T follicular helper cell (primary cell): ENCODE measurements at places on chromosomes 16 and 17.

GRCh38 chr16:72044825-72045359 lies 9.4 kb upstream of the HP start:
- no peak for DNase-seq

DNA sequence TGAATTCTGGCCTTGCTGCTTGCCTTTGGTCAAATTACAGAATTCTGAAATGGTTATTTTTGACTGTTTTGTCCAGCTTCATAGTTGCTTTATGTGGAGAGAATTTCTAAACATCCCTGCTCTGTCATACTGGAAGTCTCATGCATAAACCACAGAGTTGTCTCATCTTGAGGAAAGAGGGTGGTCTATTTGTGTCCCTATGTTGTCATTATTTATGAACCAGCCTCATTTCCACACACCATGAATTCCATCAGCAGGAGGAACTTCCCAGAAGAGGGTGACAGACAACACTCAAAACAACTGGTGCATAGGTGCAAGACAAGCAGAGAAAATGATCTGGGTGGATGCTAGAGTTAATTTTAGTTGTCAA lies 525.8 kb upstream of the GOT2 start:
- no peak for DNase-seq

DNA sequence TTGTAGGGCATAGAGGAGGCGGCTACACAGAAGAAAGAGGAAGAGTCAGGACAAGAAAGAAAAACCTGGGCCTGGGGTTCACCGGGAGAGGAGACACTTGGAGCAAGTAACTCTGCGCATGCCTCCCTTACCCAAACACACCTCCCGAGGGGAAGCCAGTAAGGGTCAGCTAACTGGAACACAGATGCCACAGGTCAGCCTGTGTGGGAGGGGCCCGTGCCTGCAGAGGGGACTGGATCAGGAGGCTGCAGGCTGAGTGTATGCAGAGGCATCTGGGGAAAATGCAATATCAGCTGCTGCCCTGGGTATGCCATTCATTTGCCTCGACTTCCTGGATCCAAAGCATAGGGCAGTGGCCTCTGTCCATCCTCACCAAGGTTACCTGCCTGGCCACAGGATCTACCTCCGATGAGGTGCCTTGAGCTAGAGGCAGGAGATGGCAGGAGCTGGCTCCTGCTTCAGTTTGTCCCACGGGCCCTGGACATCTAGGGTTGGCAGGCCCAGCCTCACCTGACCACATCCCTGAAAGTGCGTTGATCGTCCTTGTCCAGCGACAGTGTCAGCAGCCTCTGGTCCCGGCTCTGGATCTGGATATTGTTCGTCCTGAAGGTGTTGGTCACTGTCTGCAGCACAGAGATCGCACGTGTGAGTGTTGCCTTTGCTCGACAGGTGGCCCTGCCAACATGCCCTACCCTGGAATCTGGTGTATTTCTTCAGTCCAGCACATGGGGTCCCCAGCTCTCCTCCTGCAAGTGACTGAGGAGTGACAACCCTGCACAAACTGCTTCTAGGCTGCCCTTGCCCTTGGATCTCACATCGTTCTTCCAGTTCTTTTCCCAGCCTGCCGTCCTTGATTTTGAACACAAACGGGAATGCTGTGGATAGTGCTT lies 4.6 kb upstream of the MFSD6L start:
- no peak for DNase-seq

GRCh38 chr17:62566996-62567578 lies 60.4 kb upstream of the MRC2 start:
- DNase-seq: no peak

DNA sequence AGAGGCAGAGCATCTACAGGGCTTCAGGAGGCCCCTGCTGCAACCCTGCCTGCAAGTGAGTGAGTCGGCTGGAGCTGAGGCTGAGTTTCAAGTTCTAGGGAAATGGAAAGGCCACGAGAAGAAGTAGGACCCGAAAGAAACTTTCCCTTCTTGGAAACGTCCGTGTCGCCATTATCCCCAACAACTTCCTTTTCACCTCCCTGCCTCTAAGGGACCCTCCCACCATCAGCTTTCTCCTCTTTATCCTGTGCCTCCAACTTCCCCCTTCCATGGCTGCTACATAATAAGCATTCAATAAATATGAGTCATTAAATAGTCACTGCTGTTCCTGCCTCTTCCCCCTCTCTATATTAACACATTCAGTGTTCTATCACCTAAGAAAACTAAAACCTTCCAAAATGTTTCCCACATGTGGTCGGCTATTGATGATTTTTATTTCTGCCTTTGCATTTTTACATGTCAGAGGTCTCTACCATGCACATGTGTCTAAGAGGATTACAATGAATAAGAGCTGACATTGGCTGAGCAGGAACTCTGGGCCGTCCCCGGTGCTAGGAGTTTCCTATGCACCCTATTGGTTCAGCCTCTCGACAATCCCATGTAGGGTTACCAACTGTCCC lies 115.9 kb upstream of the TNRC6C start:
- DNase-seq: no peak

DNA sequence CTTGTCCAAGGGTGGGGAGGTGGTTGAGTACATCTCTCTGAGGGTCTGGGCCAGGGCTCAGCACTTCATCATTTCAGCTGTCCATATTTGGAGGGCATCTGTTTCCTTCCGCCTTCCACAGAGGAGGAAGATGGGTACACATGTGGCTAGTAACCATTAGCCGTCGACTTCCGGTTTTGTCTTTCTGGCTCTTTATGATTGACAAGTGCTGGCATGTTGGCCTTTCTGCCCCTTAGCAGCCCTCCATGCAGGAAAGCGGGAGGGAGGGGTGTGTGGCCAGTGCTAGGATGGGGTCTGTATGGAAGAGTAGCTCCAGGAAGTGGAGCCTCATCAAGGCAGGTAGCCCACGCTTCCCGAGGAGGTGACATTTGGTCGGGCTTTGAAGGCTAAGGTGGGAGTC lies 69.6 kb downstream of the RAI1 start:
- DNase-seq: no peak

DNA sequence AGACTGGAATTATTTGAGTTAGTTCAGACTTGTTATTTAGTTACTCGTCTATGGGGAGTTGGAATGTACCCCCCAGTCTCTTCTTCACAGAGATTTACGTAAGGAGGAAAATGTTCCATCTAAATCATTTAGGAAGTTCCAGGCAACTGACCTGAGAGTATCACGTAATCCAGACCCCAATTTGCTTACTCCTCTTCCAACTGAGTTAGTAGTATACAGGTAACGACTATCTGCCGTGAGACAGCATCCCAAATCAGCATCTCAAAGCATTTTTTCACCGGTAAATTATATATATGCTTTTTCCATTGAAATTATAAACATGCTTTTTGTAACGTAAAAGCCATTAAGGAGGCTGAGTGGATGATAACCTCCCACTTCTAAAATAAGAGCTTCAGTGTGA lies 214.3 kb upstream of the WSB1 start:
- DNase-seq: no peak

DNA sequence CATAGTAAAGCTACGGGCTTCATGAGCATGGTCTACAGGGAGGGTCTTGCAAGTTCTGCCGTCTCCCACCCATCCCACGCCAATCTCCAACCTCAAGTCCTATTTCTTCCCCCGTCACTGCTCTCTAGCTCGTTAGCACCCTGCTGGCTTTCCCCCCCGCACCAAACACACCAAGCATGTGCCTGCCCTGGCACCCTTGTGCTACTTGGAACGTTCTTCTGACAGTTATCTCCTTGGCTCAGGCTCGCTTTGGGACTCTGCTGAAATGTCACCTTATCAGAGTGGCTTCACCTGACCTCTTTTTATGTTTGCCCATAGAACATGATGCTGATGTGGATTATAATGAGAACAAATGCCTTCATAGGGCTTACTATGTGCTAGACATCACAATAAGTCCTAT lies 21.9 kb downstream of the GLYR1 start:
- DNase-seq: no peak

GRCh38 chr16:9844361-9844760 lies 337.9 kb downstream of the GRIN2A start:
- DNase-seq: no peak

DNA sequence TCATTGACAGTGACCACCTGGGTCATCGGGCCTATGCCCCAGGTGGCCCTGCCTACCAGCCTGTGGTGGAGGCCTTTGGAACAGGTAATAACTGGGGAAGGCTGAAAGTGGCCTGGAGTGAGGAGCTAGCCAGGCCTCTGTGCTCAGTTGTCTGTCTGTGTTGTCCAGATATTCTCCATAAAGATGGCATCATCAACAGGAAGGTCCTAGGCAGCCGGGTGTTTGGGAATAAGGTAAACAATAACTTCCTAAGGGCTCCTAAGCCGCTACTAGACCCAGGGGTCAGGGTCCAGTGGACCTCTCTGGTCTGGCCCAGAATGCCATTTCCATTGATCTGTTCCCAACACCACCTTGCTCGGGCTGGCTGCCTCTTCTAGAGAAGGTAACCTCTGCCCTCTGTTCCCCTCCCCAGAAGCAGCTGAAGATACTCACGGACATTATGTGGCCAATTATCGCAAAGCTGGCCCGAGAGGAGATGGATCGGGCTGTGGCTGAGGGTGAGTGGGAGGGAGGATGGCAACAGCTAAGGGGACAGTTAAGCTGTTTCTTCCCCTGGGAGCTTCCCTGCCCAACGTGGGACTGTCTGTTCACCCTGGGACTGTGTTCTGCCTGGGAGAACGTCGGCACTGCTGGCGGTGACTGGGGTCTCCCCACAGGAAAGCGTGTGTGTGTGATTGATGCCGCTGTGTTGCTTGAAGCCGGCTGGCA lies 1.9 kb upstream of the MLX start:
- DNase-seq: no peak

GRCh38 chr17:36650096-36650775 lies 48.9 kb downstream of the MRM1 start:
- DNase-seq: no peak

GRCh38 chr17:61459142-61459809 lies 7.1 kb downstream of the TBX4 start:
- DNase-seq: no peak

DNA sequence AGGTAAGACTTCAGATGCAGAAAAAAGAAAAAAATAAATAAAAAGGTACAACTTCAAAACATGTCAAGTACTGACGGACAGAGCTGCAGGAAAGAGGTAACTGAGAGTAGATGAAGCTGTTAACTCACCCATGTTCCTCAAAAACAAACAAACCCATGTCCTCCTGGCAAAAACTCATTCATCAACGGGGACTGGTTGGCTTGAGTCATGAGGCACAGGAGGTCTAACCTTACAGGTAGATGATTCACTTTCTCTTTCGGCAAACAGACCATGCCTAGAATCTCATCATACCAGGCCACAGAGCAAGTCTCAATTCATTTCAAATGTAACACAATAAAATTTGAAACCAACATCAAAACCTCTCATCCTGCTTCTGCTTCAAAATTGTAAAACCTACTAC lies 12.3 kb upstream of the FASN start:
- DNase-seq: no peak

- no peak for DNase-seq
Observed at GRCh38 chr17:69175625-69176456, 34.1 kb upstream of the ABCA6 start.

DNA sequence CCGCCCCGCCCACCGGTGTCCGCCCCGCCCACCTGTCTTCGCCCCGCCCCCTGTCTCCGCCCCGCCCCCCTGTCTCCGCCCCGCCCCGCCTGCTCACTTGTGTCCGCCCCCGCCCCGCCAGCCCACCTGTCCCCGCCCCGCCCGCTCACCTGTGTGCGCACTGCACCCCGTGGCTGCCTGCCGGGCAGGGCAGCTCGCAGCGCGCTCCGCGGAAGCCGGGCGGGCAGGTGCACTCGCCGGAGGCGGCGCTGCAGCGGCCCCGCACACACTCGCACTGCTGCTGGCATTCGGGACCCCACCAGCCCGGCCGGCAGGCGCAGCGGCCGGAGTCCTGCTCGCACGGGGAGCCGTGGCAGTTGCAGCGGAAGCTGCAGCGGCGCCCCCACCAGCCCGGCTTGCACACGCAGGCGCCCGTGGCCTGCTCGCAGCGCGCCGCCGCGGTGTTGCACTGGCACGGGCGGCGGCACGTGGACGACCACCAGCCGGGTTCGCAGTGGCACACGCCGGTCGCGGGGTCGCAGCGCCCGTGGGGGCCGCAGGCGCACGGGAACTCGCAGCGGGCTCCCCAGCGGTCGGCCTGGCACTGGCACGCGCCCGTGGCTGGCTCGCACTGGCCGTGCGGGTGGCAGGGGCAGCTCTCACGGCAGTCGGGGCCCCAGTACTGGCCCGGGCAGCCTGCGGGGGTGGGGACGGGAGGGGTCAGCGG lies 2.1 kb downstream of the SCARF1 start:
- DNase-seq: peak; percentile 76

DNA sequence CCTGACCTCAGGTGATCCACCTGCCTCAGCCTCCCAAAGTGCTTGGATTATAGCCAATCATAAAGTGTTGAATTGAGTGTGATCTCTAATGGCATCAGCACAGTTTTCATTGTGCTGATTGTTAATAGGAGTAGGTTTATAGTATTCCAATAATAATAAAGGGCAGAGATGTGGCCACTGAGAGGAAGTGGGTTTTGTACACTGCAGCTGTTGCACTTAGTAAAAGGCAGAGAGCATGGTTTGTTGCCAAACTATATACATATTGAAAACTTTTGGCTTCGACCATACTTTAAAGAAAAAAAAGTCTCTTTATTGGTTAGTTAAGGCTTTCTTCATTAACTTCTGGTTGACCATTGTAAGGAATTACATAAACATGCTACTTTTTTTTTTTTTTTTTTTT lies 185.9 kb downstream of the CDK5R1 start:
- DNase-seq: no peak

- no peak for DNase-seq
Observed at GRCh38 chr16:27406511-27407128, 4.6 kb downstream of the IL21R start.

DNA sequence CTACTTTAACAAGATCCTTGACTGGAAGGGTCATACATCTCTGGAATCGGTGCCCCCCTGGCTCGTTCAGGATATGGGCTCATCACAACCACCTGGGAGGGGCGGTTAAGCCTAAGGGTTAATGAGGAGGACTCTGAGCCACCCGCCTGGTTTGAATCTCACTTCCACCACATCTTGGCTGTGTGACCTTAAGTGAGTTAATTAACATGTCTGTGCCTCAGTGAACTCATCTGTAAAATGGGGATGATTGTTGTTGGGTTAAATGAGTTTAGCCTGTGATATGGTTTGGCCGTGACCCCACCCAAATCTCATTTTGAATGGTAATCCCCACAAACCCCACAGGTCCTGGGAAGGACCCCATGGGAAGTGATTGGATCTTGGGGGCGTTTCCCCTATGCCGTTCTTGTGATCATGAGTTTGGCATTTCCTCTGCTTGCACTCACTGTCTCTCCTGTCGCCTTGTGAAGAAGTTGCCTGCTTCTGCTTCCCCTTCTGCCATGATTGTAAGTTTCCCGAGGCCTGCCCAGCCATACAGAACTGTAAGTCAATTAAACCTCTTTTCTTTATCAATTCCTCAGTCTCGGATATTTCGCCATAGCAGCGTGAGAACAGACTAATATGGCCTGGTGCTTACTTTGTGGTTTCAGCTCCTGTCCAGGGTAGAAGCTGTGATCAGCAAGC lies 214.0 kb upstream of the CIBAR2 start:
- no peak for DNase-seq
